ENCODE measurements at places on chromosomes 12 and 14.

DNA sequence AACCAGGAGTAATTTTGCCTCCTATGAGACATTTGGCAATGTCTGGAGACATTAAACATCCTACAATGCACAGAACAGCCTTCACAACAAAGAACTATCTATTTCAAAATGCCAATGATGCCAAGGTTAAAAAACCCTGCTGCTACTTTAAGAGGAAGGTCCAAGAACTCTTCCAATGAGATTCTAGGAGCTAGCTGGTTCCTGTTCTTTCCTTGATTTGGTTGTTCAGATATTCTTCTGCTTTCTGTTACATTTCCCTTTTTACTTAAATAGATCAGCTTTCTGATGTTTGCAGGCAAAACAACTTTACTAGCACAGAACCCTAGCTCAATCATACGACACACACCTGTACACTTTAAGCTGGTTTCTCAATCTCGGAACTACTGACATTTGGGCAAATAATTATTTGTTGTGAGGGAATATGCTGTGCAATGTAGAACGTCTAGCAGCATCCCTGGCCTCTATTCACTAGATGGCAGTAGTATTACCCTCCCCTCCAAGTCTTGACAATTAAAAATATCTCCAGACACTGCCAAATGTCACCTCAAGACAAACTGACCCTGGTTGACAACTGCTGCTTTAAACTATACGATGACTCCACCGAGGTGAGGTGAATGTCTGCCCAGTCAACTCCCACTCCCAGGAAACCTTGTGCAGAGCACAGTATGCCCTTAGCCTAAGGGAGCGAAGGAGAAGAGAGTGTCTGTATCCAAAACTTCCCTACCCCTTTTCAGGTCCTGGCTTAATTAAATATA, 4.4 kb downstream of the BLTP3B start:
- no peak for DNase-seq

DNA sequence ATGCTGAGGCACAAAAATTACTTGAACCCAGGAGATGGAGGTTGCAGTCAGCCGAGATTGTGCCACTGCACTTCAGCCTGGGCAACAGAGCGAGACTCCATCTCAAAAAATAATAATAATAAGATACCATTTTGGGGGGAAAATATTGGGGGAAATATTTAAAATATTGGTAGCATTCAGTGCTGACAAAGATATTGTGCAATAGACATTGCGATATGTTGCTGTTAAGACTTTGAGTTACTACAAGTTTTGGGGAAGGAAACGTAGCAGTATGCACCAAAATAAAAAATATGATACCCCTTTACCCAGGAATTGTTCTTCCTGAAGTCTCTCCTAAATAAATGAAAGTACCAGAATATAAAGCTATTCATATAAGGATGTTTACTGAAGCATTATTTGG, 37.7 kb upstream of the MYBPC1 start:
- no peak for DNase-seq

- DNase-seq, result no peak
Measured at GRCh38 chr12:103858953-103859601, 18.0 kb upstream of the NT5DC3 start.

DNA sequence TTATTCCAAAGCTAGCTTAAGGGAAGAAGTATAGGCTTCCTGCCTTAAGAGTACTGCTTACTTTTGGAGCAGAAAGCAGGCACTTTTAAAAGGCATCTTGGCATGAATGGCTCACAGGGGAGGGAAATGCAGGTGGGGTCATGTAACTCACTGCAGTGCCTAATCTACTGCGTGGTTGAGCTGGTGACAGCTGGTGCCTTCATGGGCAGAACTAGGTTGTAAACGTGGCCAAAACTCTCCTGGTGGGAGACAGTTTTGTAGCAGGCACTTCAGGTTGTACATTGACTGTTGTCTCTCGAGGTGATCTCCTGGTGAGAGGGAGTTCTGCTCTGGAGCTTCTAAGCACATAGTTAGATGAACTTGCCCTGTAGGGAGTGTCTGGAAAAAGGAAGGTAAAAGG, 962.5 kb downstream of the DIO2 start:
- no peak for DNase-seq

DNA sequence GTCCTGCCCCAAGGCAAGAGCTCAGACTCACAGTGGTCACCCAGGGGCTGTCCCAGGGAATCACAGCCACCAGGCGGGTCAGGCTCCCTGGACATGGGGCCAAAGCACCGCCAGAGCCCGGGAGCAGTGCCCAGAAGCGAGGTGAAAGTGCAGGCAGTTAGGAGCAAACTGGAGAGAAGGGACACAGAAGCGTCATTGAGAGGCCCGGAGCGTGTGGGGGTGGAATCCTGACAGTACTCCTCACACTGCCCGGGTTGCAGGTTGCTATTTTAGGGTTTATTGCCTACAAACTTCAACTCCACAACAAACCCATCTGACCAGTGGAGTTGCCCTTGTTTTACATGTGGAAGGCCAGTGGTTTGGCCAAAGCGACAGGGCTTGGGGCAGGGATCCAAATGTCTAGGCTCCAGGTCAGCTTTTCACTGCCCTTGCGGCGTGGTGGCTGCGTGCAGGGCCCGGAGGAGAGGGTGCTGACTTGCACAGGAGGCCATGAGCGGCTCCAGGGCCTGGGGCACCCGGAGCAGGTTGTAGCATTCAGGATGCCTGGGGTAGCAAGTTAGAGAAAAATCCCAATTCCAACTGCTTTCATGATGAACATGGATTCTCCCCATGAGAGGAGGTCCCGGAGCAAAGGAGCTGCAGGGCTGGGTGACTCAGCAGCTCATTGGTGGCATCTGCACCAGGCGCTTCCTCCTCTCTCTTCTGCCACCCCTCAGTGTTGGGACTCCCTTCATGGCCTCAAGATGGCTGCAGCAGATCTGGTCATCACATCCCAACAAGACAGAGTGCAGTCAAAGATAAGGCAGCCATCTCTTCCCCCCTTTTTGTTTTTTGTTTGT, 112.3 kb upstream of the NCOR2 start:
- no peak for DNase-seq

- DNase-seq, result no peak
Measured at GRCh38 chr12:14605401-14605989, 37.8 kb upstream of the PLBD1 start.

DNA sequence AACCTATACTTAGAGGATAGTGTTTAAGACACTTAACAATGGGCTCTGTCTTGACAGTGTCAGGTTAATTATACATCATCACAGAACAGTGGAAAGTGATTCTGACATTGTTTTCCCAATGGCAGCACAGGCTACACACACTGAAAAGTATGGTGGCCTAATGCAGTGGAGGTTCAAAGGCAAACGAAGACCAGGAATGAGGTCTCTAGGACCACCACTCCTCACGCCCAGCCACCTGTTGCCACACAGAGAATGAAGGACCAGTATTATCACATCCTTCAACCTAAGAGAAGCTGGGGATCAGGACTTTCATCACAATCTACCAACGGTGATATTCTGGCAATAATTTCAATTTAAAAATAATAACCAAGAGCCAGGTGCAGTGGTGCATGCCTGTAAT, 34.5 kb upstream of the CDK2AP1 start:
- DNase-seq, result no peak

Data from DMS 273 treated with DMSO at 0.1 percent for 48 hours (cell line).